GM19239 (cell line): ENCODE measurements at places on chromosomes 16 and 17.

GRCh38 chr17:56773124-56773523 is 60.6 kb downstream of the C17orf67 start:
- no peak for DNase-seq

DNA sequence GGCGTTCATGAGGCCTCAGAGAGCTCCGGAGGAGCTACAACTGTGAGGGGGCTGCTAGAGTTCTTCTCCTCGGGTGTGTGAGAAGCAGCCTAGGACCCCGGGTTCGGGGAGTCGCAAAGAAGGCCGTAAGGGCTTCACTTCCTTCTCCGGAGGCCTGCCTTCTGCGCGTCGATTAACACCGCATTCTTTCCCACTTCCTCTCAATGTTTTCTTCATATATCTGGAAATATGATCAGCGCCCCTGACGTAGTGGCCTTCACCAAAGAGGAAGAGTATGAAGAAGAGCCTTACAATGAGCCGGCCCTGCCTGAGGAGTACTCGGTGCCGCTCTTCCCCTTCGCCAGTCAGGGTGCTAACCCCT is 449 bp downstream of the SMCR8 start:
- no peak for DNase-seq

DNA sequence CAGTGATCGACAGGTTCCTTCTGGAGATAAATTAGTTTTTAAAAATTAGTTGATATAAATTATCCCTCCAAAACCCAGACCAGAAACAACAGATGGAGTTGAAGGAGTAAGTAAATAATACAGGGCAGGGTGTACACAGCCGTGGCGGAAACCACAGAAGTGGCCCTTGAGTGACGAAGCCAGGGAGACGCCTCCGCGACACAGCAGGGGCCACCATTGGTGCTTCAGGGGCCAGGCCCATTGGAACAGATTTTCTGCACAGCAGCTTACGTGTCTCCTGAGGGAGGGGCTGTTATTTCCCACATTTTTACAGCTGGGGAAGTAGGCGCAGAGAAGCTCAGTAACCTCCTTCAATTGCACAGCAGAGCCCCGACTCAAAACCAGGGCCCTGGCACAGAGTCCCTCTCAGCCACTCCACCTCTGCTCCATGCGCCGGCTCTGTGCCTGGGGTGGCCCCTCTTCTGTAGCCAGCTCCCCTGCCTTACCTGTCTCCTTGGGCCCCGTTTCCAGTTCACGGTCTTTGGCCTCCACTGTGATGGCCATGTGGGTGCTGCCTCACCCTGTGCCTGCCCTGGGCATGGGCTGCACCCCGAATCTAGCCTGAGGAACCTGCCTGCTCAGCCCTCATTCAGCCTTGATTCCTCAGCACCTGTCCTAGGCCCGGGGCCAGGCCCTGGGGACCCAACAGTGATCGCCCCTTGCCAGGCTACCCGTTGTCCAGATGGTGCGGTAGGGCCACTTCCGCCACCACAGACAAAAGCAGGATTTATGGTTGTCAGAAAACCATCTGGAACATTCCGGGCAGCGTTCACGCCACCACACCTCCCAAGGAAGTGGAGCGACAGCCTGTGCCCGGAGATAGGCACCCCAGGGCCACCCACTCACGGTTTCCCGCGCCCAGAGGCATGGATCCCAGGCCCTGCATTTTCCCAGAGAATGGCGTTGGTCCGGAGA is 128.5 kb upstream of the GSE1 start:
- no peak for DNase-seq

GRCh38 chr17:80936723-80937122 is 54.9 kb upstream of the CHMP6 start:
- DNase-seq, result no peak

DNA sequence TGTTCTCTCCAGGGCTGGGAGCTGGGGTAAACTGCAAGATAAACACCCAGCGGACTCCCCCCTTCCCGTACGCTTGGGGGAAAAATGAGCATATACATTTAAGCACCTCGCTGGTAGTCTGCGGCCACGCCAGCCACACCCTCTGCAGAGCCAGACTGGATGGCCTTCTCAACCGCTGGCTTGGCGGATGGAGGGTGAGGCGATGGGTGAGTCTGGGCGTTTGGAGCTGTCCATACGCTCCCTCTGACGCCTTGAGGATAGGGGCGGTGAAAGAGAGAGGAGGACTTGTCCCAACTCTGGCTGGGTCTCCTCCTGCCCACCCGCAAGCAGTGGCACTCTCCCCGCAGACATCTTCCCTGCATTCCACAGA is 1.0 kb downstream of the ITGA3 start:
- no peak for DNase-seq
